ENCODE measurements at places on chromosomes 13 and 19.

- no peak for DNase-seq
Measured at GRCh38 chr19:13637664-13638063, 126.7 kb upstream of the MRI1 start.

- no peak for DNase-seq
Measured at GRCh38 chr19:56969759-56970178, 129.2 kb upstream of the PEG3 start.

DNA sequence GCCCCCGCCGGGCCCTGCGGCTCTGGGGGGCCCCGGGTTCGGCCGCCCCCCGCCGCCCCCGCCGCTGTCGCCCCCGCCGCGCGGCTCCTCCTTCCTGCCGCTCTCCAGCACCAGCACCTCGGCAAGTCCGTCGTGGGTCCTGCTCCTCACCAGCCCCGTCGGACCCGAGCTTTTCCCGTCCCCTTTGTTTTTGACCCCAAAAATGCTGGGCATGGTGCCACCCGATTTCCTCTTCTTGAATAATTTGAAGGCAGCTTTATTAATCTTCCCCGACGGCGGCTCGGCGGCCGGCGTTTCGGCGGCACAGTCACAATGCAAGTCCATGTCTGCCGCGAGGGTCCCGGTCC is 945 bp downstream of the AMER2 start:
- no peak for DNase-seq

- no peak for DNase-seq
Measured at GRCh38 chr19:58570770-58571574, 2.2 kb downstream of the MZF1 start.

- no peak for DNase-seq
Measured at GRCh38 chr13:39822437-39822836, 167.0 kb downstream of the COG6 start.

DNA sequence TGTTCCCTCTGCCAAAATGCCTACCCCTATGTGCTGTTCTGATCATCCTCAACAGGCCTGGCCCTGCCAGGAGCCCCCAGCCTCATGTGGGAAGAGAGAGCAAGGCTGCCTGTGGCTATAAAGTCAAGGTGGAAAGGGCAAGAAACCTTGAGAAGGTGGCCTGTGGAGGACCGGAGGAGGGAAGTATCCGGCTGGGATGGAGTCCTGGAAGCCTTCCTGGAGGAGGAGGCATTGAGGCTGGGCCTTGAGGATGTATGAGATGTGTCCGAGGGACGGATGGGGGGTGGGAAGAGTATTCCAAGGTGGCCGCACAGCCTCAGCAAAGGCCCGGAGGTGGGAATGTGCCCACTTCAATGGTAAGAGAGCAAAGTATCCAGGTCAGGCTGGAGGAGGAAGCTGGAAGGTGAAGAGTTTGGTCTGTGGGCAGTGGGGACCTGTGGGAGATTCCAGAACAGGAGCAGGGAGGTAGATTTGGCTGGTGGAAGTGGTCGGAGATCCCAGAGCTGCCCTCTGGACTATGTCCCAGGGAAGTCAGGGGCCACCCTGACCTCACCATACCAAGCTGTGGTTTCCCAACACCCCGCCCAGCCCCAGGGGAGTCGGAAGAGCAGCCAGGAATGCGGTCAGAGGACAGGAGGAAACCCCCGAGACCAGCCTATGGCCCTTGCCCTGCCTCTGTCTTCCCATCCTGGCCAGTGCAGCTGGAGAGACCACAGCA is 3.0 kb upstream of the PLIN4 start:
- no peak for DNase-seq

DNA sequence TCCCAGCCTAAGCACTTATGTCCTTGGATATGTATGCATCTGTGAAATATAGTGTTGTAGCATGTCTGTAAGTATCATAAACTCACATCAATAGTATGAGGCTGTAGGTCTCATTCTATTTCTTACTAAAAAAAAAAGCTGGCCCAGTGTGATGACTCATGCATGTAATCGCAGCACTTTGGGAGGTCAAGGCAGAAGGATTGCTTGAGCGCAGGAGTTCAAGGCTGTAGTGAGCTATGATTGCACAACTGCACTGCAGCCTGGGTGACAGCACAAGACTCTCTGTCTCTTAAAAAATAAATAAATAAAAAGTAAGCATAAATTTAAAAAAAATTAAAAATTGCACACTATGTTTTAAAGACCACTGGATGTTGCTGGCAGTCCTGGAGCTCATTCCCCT is 79.1 kb upstream of the SPATA13 start:
- DNase-seq, result no peak

DNA sequence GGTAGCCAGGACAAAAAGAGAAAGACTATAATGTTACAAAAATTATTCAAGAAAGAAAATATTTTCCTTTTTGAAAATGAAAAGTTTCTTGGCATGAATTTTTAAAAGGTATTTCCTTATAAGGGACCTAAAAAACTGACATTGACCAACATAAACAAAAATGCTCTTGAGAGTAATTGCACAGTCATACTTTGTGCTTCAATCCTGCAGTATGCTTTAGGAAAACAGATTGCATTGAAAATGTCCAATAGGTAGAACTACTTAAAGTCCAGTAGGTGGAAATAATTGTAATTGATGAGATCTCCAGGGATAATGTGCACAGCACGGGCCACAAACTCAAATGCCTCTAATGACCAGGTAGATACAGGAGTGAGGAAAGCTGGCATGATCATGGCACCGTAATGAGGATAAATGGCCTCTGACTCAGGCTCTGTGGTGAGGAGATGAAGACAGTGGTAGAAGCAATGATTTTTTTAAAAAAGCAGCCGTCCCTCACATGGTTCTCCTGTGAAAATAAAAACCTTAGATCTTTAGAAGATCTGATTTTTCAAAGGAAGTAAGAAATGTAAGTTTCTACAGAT is 278.0 kb downstream of the ITGBL1 start:
- DNase-seq, result no peak

Measured in hippocampal formation (tissue), 2 donors.